ENCODE measurements at places on chromosomes 1 and 21.

GRCh38 chr21:32426592-32427051 is 14.1 kb downstream of the EVA1C start:
- no peak for DNase-seq

- DNase-seq, result peak; percentile 79
These were observed at the start of gene CSRP1 for GRCh38 chr1:201506557-201507359. Gene CSRP1 (minus strand): TSS chr1:201507123. CDS start chr1:201496303, 10,820 bp downstream.

DNA sequence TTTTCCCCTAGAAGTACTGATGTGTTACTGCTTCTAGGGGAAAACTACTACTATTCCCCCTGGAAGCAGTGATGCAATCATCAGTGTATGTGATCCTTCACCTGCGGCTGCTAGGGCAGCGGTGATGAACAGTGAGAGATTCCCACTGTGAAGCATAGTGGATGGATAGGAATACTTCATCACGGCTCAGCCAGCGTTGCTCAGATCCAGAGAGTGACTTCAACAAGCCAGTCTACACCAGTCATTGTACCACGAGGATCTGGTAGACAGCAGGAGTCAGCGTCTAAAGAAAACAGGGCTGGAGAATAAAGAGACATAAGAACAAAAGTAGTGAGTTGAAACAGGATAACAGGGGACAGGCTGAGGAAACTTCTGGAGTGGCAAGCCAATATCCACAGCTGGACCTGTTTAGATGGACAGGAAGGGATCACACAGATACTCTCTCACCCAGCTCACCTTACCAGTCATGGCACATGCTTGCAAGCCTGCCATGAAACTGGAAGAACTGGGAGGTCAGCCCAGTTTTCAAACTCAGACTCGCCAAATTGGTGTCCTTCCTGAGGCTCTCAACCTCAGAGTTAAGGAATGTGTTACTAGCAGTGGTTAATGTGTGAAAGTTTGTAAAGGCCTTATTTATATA is 42.4 kb upstream of the LRRC52 start:
- no peak for DNase-seq

DNA sequence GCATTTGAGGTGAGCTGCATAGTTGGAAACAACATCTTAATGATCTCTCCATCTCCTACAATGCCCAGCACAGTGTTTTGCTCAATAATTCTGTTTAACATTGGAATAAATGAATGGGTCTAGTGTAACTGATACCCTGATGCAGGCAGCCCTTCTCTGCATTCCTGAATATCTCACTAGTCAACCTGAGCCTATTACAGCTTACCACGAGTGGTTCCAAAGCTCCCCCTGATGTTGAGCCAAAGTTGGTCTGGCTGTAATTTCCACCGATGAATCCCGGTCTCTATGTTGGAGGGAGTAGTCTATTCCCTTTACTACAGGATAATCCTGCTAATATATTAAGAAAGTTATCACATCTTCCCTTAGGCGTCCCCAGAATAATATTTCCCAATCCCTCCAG is 63.8 kb downstream of the ZBTB18 start:
- DNase-seq, result no peak

DNA sequence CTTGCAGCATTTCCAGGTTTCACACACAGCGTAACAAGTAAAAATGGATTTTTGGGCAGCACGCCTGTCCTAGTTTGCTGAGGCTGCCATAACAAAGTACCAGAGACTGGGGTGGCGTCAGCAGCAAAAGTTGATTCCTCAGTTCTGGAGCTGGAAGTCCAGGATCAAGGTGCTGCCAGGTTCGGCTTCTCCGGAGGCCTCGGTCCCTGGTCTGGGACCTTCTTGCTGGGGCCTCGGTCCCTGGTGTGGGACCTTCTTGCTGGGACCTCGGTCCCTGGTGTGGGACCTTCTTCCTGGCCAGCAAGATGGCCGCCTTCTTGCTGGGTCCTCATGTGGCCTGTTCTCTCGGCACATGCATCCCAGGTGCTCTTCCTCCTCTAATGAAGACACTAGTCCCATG is 104.0 kb downstream of the PDE9A start:
- no peak for DNase-seq

DNA sequence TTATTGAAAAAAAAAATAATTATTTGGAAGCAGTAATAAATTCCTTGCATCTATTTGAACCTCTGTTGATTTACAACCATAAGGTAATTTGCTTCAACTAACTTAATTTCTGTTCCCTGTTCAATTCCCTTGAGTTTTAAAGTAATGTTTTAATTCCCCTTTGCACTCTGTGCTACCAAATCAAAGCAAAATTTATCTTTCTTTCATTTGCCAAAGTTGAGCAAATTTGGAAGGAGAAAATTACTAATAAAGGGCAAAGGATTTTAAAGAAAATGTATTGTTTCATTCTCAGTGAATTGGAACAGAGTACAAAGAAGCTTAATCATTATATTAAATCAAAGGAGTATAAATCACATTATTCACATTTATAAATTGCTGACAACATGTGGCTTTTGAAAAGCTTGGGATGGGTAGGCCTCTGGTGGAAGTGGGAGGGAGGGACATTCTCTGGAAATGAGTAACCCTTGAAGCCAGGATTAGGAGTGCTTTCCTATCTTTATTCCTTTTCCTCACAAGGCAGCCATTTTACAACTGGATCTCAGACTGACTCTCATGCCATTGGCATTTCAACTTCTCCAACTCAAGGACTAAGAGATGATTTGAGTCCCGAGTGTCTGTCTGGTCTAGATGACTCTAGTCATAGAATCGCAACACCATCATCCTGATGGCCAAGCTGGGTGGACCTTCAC is 331.6 kb upstream of the DUSP10 start:
- DNase-seq, result no peak

DNA sequence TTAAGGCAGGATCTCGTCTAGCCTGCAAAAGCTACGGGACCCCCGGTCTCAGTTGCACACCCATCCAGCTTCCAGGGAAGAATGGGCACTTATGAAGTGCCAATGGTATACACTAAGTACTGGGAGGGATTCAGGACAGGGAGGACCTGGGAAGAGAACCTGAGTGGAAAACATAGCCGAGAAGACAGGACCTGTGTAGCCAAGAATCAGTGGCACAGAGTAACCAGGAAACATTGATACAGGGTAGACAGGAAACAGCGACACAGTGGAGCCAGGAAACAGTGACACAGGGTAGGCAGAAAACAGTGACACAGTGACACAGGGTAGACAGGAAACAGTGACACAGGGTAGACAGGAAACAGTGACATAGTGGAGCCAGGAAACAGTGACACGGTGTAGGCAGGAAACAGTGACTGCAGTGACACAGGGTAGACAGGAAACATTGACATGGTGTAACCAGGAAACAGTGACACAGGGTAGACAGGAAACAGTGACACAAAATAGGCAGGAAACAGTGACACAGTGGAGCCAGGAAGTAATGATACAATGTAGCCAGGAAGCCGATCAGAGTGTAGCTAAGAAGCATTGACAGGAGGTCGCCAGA is 138.0 kb upstream of the ARHGEF16 start:
- DNase-seq, result no peak
